ENCODE measurements at places on chromosomes 5 and 9. TPM values are rescaled to one million over a fixed set of nuclear protein-coding genes. Genes with fewer than 3 reads are reported as not detected.

GRCh38 chr9:109382585-109382984 lies 61.7 kb upstream of the EPB41L4B start:
- no peak for DNase-seq

The TMEM267 gene
- total RNA-seq, result 5.5 TPM

GRCh38 chr9:18489861-18490260 lies 15.9 kb downstream of the ADAMTSL1 start:
- no peak for DNase-seq

The AFF4 gene
- total RNA-seq, result 40.9 TPM

- no peak for DNase-seq
Measured at GRCh38 chr5:170143710-170144109, 38.0 kb downstream of the FOXI1 start.

The TMC1 gene
- total RNA-seq, result not detected

Measured in H7 (cell line).